DMS79 (cell line): ENCODE measurements at places on chromosomes 11 and 22.

DNA sequence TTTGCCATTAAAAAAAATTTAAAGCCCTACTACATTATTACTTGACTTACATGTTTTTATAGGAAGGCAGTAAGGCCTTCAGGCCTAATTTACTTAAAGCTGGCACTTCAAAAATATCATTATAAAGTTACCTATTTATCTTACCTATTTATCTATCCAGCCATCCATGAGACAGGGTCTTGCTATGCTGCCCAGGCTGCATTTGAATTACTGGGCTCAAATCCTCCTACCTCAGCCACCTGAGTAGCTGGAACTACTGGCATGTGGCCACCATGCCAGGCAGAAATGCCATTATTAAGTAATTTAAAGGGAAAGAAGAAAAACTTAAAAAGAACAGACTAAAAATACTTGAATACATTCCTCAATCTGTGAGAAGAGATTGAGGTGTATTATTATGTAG is 60.3 kb upstream of the CLNS1A start:
- no peak for DNase-seq

GRCh38 chr11:33667819-33668467 is 32.7 kb downstream of the C11orf91 start:
- peak; percentile 46 for DNase-seq

GRCh38 chr22:38833061-38833460 is 10.8 kb downstream of the NPTXR start:
- DNase-seq = no peak

DNA sequence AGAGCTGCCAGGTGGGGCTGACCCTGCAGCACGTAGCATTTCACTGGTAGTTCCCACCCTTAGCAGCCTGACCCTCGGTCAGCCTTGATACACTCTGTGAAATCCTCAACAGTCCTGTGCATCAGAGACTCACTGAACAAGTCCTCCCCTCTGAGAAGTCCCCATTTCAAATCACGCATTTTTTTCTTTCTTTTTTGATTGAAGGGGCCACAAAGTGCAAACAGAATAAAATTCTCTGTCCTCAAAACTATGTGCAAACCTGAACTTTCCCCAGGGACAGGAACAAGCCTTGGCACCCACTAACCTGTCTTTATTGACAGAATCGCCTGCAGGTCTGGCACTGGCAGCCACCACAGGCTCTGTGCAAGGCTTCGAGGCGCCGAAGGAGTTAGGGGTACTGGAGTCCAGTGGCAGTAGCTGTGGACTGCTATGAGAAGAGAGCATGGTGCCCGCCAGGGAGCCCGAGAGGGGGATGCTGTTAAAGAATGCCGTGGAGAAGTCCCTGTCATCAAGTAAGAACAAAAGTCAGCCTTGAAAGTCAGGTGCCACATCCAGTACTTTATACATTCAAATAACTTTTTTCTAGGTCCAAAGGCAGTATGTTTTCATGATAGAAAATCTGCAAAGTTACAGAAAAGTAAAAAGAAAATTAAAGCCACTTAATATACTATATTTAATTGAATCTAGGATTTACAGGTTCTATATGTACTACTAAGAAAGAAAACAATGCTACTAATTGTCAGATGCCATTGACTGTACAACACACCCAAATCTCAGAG is 53.8 kb downstream of the HIRA start:
- DNase-seq = no peak

- DNase-seq = no peak
Measured at GRCh38 chr11:57652662-57653061, 3.0 kb upstream of the YPEL4 start.

GRCh38 chr11:27060816-27061460 is 20.3 kb downstream of the BBOX1 start:
- no peak for DNase-seq

DNA sequence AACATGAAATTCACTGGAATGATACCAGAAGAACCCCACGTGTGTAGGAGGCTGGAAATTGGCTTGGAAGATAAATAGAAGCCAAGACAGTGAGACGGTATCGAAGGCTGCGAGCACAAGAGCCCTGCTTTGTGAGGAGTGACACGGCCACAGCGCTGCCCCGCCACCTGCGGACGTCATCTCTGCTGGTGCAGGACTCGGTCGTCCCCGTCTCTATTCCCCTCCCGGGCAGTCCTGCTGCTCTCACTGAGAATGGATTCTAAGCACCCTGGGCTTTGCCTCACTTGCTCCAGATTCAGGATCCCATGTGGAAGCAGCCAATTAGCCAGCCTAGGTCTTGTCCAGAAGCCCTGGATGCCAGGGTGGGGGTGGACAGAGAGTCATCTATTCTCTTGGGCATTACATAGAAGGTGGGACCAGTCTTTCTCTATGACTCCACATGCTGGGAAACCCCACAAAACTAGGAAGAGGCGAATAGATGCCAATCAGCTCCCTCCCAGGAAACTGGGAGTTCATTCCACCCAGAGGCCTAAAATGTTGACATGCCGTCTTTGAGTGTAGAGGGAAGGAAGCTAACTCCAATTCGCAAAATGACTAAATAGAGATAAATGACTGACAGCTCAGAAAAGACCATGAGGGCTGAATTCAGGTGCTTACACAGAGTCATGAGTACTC is 25.1 kb downstream of the APOL3 start:
- no peak for DNase-seq

- no peak for DNase-seq
Measured at GRCh38 chr11:76348348-76348747, 32.6 kb downstream of the THAP12 start.
